Large intestine (tissue), 12 donors: ENCODE measurements at places on chromosomes 16 and 17. TPM values are rescaled to one million over a fixed set of nuclear protein-coding genes. Genes with fewer than 3 reads are reported as not detected.

DNA sequence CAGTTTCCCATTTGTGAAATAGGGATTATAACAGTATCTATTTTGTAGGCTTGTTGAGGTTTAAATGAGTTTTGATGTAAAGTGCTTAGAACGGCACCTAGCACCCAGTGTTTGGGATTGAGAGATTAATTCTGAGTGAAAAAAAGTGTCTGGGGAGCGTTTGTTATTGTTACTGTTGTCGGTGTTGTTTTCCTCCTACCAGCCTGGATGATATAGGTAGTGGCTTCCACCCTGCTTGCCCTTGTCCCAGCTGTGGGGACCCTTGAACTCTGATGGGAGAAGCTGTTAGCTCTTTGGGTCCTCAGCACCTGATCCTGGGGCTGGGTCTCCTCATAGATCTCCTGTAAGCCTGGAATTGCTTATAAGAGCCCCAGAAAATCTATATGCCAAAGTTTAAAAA is 4.9 kb downstream of the FMNL1 start:
- DNase-seq: no peak

GRCh38 chr16:89363621-89364393 is 126.6 kb downstream of the ANKRD11 start:
- DNase-seq: no peak

GRCh38 chr17:78694805-78695531 is 87.1 kb downstream of the CYTH1 start:
- no peak for DNase-seq

- no peak for DNase-seq
Measured at GRCh38 chr16:85413691-85414663, 199.1 kb upstream of the GSE1 start.

DNA sequence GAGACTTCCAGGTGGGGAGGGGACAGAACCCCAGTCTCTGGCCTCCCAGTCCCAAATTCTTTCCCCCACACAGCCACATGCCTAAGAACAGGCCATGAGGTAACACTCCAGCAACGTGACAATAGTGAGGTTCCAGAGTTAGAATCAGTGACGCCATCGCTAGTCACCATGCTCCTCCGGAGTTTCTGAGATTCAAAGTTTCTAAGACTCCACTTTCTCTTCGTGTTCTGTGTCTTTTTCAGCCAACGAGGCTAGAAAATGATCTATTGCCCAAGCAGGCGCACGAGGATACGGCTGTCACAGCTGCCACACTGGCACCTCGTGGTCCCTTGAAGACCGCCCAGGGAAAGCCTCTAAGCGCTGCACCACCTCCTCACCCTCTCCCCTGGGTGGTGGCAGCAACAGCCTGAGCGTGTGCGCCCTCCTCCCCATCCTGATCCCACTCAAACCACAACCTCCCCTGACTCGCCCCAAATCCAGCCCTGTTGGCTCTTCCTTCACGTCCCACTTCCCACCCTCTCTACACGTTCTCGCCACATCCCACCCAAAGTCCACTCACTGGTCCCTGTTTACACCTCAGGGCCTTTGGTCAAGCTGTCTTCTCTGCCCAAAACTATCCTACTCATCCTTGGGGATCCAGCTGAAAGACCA is 1.0 kb downstream of the MCRIP1 start:
- no peak for DNase-seq

DNA sequence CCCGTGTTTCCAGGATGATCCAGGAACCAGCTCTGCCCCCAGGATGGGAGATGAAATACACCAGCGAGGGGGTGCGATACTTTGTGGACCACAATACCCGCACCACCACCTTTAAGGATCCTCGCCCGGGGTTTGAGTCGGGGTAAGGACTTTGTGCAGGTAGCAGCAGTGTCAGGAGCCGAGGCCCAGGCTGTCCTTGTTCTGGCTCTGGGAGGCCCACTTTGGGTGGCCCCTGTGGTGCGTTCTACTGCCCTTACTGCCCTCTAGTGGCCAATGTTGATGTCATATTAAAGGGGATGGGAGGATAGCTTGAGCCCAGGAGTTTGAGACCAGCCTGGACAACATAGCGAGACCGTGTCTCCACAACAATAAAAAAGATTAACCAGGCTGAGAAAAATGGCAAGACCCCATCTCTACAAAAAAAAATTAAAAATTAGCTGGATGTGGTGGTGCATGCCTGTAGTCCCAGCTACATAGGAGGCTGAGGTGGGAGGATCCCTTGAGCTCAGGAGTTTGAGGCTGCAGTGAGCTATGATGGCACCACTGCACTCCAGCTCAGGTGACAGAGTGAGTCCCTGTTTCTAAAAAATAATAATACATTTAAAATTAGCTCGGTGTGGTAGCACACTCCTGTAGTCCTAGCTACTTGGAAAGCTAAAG is 20.9 kb upstream of the CLEC18A start:
- peak; percentile 35 for DNase-seq

- no peak for DNase-seq
Measured at GRCh38 chr17:6596081-6596480, 39.7 kb upstream of the PITPNM3 start.

GRCh38 chr16:22386976-22387375 is 12.6 kb upstream of the CDR2 start:
- no peak for DNase-seq

DNA sequence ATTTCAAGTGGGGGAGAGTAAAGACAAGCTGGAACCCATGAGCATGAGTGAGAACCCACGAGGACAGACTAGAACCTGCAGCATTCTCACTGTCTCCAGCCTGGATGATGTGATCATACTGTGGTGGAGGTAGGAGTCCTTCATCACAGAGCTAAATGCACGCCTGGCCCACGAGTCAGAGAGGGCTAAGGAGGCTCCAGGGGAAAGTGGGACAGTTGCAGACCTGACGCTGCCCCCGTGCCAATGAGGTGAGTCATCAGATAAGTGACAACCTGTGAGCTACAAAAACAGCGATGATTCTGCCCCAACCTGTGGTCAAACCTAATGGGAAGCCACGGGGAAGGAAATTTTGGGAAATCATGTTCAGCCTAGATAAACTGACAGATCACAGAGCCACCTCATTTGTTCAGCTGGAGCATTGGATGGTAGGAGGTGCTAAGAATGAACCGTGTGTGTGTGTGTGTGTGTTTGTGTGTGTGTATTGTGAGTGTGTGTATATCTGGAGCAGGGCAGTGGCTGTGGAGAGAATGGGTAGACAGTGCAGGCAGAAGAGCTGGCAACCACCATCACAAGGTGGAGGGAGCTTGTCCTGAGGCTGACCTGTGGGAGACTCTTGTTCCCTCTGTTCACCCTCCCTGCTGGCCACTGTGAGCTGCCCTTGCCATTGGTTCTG is 131.8 kb downstream of the UTP18 start:
- no peak for DNase-seq

DNA sequence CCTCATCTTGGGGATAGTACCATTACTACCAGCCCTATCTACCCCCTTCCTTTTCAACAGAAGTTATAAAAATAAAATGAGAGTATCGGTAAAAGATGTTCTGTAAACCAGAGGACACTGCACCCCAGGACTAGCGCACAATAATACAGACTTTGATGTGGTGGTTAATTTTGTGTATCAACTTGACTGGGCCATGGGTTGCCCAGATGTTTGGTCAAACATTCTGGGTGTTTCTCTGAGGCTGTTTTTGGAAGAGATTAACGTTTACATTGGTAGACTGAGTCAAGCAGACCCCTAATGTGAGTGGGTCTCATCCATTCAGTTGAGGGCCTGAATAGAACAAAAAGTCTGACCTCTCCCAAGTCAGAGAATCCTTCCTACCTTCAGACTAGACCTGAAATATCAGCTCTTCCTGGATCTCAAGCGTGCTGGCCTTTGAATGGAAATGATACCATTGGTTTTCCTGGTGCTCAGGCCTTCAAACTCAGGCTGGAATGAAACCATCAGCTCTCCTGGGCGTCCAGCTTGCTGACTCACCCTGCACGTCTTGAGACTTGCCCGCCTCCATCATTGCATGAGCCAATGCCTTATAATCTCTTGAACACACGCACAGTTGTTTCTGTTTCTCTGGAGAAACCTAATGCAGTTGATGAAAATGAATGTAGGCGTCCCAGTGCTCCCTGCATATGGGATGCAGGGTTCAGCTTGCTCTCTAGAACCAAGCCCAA is 10.1 kb downstream of the MRM1 start:
- no peak for DNase-seq

- DNase-seq: no peak
Measured at GRCh38 chr16:11543661-11544393, 42.9 kb downstream of the LITAF start.

DNA sequence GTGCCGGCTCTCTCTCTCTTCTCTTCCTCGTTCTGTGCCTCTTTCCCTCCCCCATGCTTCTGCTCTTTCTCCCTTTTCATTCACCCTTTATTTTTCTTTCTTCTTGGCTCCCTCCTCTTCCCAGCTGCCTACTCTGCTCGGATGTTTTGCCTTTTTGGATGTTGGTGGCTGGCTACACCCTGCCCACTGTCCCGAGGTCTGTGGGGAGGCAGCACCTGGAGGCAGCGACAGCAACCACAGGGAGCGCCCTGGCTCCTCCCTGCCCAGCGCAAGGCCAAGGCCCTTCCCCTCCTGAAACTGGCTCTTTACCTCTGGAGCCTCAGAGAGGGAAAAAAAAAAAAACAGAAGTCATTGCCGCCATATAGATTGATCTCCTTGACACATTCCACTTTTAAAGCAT is 20.0 kb downstream of the CLUAP1 start:
- no peak for DNase-seq

- DNase-seq: no peak
Measured at GRCh38 chr16:75114179-75114945, 2.2 kb downstream of the LDHD start.

DNA sequence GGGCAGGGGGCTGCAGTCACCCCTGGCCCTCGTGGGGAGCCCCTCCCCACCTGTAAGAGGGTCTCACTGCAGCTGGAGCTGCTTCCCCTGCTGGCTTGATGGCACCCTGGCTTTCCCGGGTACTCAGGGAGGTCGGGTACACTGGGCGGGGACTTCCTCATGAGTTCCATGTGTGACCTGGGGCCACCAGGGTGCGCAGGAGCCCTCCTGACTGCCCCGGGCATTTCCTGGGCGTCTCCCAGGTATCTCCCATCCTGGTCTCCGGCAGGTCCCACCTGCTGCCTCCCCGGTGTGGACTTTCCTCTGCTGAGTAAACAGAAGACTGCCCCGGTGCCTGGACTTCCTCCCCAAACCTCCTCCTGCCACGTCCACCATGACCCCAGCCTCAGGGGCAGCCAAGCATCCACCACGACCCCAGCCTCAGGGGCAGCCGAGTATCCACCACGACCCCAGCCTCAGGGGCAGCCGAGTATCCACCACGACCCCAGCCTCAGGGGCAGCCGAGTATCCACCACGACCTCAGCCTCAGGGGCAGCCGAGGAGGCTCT is 40.9 kb downstream of the CBFA2T3 start:
- peak; percentile 61 for DNase-seq

DNA sequence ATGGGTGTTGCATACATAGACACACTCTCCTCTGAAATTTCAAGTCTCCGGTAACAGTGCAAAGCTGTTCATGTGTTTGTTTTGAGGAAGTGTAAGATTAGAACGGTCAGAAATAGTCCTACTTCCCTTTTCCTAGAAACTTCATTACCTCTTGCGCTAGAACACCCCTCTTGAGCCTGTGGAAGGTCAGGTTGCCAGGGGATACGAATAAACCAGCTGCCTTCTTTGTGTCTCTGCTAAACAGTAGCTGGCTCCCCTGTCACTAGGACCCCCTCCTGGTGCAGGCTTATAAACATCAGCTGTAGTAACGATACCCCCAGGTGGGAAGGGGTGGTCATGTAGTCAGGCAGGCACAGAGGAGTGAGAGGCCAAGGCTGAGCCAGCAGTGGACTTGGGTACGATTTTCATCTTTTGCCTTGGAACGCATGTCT is 113.4 kb upstream of the RCVRN start:
- DNase-seq: no peak

FZD2 gene
- 4.4 TPM for polyA plus RNA-seq

ZSCAN10 gene
- polyA plus RNA-seq: 0.66 TPM

NUFIP2 gene
- 37.1 TPM for polyA plus RNA-seq

OTOA gene
- polyA plus RNA-seq: 0.13 TPM

RAB40C gene
- 27.1 TPM for polyA plus RNA-seq

WDR45B gene
- polyA plus RNA-seq: 65.7 TPM

FKBP10 gene
- 43.2 TPM for polyA plus RNA-seq

CNGB1 gene
- polyA plus RNA-seq: 7.5 TPM

FA2H gene
- 10.4 TPM for polyA plus RNA-seq

KRT40 gene
- 0.07 TPM for polyA plus RNA-seq

KRT17 gene
- 1.1 TPM for polyA plus RNA-seq
